ENCODE measurements at places on chromosomes 13 and 19. TPM values are rescaled to one million over a fixed set of nuclear protein-coding genes. Genes with fewer than 3 reads are reported as not detected.

Gene LILRA1
- total RNA-seq: not detected

Gene PRR22
- total RNA-seq: 2.0 TPM

Gene TBC1D4
- total RNA-seq: 13.3 TPM

Gene ZNF426
- 10.9 TPM for total RNA-seq

Gene CRLF1
- total RNA-seq: 0.37 TPM
